ENCODE measurements at places on chromosomes 13 and 19.

DNA sequence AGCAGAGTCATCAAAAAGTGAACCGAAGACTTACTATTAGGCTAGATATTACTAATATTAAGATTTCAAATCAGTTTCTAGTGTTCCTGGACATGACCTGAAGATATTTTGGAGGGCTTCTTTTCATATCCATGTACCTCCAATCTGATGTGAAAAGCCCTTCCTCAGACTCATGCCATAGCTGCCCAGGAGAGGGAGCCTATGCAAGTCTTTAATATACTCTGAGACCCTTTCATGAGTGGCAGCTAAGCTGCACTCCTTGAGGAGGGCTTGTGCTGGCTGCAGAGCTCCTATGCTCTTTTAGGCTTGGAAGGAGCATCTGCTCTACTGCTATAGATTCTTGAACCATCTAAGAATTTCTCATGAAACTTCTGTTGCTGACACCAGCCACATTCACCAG is 715.3 kb downstream of the OLFM4 start:
- DNase-seq: no peak

- no peak for DNase-seq
Measured at GRCh38 chr19:38395381-38396114, 7.1 kb downstream of the SPRED3 start.

GRCh38 chr13:77429320-77430142 is 102.6 kb upstream of the MYCBP2 start:
- DNase-seq: no peak

- no peak for DNase-seq
Measured at GRCh38 chr13:41835871-41836270, 125.0 kb downstream of the VWA8 start.

- no peak for DNase-seq
Measured at GRCh38 chr19:54341295-54341694, 2.3 kb upstream of the LILRA4 start.

GRCh38 chr13:82477436-82477835 is 1404.8 kb downstream of the SLITRK1 start:
- DNase-seq: no peak

DNA sequence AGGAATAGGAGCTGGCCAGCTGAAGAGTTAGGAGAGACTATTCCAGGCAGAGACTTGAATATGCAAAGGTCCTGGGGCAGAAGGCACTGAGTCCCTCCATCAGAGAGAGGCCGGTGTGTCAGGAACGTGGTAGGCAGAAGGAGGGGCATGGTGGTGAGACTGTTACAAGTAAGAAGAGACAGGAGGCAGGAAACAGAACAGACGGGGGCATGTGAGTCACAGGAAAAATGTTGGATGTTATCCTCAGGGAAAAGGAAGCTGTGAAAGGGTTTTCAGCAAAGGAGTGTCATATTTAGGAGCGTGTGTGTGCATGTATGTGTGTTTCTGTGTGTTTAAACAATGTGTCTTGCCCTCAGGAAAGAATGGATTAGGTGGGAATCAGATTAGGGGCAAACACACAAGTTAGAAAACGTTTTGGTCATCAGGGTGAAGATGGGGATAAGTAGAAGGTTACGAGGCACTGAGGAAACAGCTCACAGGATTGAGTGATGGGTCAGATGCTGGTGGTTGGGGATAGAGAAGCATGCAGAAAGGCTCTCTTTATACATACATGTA is 1.1 kb downstream of the EDDM13 start:
- peak; percentile 77 for DNase-seq

DNA sequence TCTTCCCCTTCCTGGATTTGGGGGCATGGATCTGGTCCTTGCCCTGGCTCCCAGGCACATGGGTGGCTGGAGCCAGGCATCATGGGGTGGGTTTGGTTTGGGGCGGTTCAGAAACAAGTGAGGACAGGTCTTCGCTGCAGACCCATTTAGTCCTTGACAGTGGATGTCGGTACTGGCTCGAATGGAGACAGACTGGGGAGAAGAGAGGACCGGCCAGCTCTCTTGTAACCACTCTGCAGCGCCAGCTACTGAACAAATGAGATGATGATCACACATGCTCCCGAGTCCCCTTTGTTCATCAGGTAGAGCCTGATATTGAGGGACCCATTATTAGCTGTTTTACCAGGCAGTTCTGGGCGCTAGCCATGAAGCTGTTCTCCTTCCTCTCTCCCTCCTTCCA is 64.5 kb downstream of the CHST8 start:
- DNase-seq: no peak

GRCh38 chr19:54266133-54266532 is 9.1 kb upstream of the LILRB5 start:
- peak; percentile 15 for DNase-seq
